ENCODE measurements at places on chromosomes 7 and 10.
A peak's percentile ranks its signal among the peaks of the same experiment; 100 is the strongest.

DNA sequence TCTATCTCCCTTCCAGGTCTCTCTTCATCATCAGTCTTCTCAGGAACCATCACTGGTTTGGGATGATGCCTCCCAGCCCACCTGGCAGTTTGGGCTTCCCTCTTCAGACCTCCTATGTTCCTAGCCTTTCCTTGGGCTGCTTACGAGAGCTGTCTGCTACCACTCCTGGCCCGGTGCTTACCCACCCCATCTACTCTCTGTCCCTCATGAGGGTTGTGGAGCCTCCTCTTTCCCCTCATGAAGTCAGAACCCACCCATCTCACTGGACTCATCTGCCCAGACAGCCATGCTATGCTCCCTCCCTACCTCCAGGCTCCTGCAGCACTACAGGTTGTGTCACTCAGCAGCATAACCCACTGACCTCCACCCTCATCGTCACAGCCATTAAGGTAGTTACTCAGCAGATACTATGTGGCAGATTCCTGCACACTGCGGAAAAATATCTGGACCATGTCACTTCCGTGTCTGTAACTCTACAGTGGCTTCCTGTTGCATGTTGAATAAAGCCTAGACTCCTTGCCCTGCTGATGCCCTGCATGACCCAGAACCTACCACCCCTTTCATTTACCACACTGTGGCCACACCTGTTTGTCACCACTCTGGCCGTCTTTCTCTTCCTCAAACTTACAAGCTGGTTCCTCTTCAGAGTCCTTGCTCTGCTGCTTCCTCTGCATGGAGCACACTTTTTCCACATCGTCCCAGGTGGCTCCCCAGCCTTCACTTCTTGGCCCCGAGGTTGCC is 2.0 kb downstream of the DBNL start:
- no peak for DNase-seq

DNA sequence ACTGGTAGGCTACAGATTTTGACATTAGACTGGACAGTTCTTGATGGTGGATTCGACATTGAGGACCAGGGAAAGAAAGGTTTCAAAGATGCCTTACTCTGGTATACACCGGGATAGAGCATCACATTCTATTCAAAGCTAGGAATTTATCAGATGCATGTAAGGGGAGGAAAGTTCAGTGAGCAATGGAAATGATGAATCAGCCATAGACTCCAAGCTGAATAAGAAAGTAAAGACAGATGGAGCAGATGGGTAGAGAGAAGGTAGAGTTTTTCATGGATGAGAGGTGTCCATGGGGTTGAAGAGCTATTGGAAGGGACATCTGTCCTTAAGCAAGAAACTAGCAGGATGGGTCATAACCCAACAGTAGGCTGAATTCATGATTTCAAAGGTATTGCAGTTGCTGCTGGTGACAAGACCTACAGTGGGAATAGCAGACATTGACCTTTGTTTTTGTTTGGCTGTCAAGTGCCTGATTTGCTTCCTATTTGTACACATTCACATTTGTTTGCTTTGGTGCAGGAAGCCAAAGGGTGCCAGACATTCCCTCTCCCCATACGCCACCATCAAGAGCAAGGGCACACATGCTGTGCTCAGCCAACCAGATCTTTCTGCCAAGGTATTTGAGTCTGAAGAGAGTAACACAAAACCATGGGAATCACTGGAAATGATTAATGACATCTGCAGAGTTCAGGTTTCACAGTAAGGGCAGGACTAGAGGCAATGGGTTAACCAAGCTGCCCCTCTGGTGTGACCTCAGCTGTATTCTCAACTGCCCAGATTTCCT is 8.6 kb upstream of the CACUL1 start:
- no peak for DNase-seq

DNA sequence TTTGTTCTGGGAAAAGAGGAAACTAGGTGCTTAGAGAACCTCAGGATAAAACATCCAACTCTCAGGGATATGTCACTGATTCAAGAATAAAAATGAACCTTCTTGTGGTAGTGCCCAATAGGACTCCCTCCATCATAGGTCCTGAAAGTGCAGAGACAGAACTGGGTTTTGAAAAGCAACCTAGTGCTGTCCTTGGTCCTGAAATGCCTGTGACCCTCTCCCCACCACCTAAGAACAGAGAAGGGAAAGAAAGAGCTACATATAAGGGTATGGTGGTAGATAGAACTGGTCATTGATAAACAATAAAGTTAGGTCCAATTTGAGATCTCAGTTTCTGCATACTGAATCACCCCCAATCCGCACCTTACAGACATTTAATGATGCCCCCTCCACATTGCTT is 953.3 kb downstream of the XPNPEP1 start:
- DNase-seq = peak; percentile 22

- no peak for DNase-seq
These were observed 10.8 kb downstream of the SERPINE1 start for GRCh38 chr7:101137651-101138212.

- DNase-seq = peak; percentile 24
These were observed 167.9 kb downstream of the NEURL1 start for GRCh38 chr10:103661198-103661950.

- DNase-seq = no peak
These were observed 181.1 kb downstream of the PLCE1 start for GRCh38 chr10:94174838-94175237.

- DNase-seq = no peak
These were observed 159.7 kb upstream of the YAE1 start for GRCh38 chr7:39406467-39406866.

DNA sequence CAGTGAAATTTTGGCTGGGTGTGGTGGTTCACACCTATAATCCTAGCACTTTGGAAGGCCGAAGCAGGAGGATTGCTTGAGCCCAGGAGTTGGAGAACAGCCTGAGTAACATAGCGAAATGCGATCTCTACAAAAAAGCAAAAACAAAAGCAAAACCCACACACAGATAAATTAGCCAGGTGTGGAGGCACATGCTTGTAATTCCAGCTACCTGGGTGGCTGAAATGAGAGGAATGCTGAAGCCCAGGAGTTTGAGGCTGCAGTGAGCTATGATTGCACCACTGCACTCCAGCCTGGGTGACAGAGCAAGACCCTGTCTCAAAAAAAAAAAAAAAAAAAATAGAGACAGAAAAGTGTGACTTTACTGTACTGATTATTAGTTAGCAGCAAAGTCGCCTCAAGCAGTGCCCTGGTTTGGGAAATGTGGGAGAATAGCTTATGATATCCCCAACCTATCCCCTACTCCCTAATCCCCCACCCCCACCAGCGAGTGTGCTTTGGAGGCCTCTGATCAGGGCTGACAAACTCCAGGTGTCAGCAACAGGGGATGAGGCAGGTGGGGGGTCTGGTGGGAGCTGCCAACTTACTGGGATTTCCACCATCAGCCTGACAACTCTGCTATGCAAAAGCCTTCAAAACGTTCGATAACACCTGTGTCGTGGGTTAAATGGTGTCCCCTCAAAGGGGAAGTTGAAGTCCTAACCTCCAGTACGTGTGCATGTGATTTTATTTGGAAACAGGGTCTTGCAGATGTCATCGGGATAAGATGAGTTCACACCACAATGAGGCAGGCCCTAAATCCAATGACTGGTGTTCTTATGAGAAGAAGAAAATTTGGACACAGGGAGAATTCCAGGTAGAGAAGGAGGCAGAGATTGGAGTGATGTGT is 124.7 kb upstream of the SDK1 start:
- no peak for DNase-seq

- DNase-seq = no peak
These were observed 98.4 kb downstream of the VOPP1 start for GRCh38 chr7:55473932-55474331.

GRCh38 chr7:69184339-69184738 is 413.9 kb upstream of the AUTS2 start:
- no peak for DNase-seq

DNA sequence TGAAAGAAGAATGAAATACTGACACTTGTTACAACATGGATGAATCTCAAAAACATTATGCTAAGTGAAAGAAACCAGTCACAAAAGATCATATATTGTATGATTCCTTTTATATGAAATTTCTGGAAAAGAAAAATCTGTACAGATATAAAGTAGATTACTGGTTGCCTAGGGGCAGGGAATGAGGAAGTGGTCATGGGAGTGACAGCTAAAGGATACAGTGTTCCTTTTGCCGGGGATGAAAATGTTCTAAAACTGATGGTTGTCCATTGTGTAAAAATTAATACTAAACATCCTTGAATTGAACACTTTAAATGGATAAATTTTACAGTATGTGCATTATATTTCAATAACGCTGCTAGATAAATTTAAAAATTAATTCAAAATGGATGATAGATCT is 25.1 kb downstream of the ALOX5 start:
- no peak for DNase-seq

- no peak for DNase-seq
These were observed 165.6 kb downstream of the RNLS start for GRCh38 chr10:88417387-88418030.

- no peak for DNase-seq
These were observed 93.4 kb upstream of the ADRB1 start for GRCh38 chr10:113950268-113950667.

DNA sequence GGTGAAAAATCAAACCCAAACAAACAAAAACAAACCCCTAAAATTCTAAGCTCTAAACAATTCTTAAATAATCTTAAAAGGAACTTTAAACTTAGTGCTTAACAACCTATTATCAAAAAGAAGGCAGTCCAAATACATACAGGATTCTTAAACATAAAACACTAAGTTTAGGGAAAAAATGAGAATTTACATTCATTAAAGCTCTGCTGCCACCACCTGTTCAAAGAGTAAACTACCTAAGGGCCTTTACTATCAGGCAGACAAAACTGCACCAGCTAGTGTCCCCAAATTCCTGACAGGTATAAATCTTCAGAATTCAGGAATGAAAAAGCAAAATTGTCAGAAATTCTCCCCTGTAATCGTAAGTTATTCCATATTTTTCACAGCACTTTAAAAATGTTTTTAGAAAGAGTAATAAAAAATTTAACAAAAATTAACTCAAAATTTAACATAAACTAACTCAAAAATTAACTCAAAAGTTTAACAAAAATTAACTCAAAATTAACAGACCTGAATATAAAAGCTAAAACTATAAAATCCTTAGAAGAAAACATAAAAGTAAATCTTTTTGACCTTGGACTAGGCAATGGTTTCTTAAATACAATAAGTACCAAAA is 55.1 kb downstream of the PDZD8 start:
- DNase-seq = no peak

- no peak for DNase-seq
These were observed 193.3 kb downstream of the SEMA3E start for GRCh38 chr7:83455612-83456011.

- DNase-seq = no peak
These were observed 9.9 kb downstream of the KCNH2 start for GRCh38 chr7:150968056-150968733.

- DNase-seq = no peak
These were observed 139.0 kb downstream of the VIPR2 start for GRCh38 chr7:159005618-159006017.

All from neural crest cell (in vitro differentiated cells).